Calu3 (cell line): ENCODE measurements at places on chromosomes 7 and 10. TPM values are rescaled to one million over a fixed set of nuclear protein-coding genes. Genes with fewer than 3 reads are reported as not detected.

SYPL1 gene
- total RNA-seq, result 76.1 and 88.3 TPM in 2 replicates

GRCh38 chr10:43198682-43199005 lies 60.4 kb downstream of the CSGALNACT2 start:
- DNase-seq, result no peak

DNA sequence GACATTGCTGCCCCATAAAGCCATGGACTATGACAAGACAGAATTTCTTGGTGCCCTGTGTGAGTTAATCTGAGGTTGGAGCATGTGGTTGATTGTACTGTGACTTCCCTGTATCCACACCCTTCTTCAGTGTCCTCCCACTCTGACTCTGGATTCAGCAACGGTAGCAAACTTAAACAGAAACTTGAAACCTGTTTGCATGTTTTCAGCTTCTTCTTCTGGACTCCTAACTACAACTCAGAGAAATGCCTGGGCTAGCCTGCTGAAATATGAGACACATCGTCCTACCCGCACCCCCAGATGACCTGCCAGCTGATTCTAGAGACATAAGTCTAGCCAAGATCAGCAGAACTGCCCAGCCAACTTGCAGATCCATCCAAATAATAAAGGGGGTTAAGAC lies 78.4 kb downstream of the IPMK start:
- no peak for DNase-seq

GRCh38 chr7:39453743-39454355 lies 112.4 kb upstream of the YAE1 start:
- peak; percentile 76 for DNase-seq

- DNase-seq, result no peak
Measured at GRCh38 chr10:132299371-132300336, 8.1 kb downstream of the STK32C start.
